ENCODE measurements at places on chromosomes 5 and 9.
A peak's percentile ranks its signal among the peaks of the same experiment; 100 is the strongest.

DNA sequence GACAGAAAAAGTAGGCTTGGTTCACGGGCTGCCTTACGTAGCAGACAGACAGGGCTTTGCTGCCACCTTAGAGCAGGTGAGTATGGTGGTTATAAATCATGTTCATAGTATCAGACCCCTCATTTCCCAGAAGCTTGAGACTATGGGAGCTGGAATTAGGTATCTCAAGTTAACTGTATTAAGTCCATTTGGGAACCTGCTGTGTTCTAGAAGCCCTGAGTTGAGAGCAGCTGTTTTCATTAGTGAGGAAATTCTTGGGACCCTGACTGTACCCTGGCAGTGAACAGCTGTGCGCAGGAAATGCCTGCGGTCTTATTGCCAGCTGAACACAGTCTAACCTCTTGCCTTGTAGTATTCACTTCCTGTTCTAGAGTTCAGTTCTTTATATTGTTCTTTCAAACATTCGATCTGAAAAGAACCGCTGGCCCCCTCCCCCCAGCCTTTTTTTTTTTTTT, 29.8 kb downstream of the UGCG start:
- DNase-seq, result peak; percentile 96

DNA sequence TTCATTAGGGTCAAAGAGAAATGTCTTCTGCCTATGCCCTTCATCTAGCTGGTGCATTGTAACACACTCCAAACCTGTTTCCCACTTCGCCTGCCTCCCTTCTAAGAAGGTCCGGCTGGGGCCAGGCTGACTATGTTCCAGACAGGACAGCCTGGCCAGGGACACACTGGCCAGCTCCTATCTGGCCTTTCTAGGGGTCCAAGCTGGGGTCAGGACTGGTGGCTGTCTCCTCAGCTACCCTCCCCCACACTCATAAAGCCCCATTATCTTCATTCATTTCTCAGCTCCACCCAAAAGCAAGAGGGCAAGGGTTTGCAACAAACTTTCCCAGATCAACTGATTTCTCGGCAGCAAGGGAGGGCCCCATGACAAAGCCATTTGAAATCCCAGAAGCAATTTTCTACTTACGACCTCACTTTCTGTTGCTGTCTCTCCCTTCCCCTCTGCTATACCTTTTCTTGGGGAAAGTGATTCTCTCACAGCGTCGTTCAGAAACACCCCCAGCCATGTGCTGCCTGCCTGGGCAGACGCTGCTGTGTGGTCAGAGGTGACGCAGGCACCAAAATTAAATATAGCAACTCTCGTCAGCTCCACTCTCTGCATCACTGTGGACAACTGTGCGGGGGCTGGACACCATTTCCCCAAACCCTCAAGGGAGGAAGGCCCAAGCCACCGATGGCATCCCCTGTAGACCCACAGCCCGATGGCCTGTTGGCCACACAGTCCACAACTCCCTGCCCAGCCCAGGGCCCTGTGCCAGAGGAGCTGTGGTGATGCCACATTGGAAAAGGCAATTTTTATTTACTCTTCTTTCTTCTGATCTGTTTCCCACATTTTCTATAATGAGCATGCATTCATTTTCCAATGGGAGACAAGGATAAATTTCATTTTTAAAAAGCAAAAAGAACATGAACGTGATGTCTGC, 6.1 kb downstream of the IL13 start:
- no peak for DNase-seq

GRCh38 chr5:180367300-180367699, 14.2 kb upstream of the GFPT2 start:
- no peak for DNase-seq

DNA sequence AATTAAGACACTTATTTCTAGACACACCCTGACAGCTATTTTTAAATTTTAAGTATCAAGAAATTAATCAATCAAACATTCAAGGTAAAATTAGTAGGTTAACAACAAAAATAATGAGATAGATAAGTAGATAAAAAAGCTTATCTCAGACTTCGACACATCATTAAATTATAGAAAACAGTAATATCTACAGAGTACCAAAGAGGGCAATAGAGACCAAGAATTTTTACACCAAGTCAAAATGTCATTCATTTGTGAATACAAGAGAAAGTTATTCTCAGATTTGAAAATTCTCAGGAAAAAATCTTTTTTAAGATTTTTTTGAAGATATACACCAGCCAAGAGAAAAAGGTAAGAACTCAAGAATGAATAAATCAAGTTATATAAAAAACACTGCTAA, 445.6 kb downstream of the ACTL7B start:
- DNase-seq, result no peak

DNA sequence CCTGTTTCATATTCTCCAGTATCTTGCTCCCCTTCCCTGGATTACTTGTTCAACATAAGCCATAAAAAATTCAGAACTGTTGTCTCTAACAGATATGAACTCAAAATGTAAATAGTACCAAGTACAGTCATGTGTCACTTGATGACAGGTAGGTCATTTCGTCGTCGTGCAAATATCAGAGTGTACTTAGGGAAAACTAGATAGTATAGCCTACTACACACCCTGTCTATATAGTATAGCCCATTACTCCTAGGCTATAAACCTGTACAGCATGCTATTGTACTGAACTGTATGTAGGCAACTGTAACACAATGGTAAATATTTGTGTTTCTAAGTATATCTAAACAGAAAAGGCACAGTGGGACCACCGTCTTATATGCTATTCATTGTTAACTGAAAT, 39.1 kb downstream of the SMIM15 start:
- DNase-seq, result no peak

DNA sequence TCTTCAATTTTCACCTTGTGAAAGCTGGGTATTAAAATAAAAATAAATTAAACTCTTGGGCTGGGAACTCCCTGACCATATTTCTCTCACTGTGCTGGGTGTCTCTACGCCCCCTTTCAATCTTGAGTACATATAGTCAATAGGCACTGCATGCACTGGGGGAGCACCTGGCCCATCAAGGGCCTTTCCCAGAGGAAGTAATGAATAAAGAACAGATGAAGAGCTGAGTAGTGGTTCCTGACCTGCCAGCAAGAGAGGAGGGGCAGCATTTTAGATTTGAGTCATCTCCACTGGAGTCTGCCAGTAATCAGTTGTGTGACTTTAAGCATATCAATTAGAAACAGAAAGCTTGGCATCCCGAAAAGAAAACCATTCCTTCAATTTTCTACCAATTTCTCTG, 6.2 kb downstream of the MAPKAP1 start:
- peak; percentile 33 for DNase-seq

- no peak for DNase-seq
These were observed 5.7 kb downstream of the IL3 start for GRCh38 chr5:132065951-132066701.

DNA sequence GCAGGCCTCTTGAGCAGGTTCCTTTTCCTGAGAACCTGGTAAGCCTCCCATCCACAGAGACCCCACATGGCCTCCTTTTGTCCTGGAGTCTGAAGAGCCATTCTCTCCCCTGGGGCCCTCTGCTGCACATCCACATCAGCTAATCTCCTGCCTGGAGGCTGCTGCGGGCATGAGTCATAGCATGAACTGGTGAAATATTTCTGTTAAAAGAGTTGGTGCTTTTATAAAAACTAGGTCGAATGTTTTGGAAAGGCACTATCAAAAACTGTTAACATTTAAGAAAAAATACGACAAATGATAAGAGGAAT, 399.4 kb downstream of the CTNND2 start:
- no peak for DNase-seq

- DNase-seq, result no peak
These were observed 615.1 kb downstream of the TLE1 start for GRCh38 chr9:81074221-81074620.

DNA sequence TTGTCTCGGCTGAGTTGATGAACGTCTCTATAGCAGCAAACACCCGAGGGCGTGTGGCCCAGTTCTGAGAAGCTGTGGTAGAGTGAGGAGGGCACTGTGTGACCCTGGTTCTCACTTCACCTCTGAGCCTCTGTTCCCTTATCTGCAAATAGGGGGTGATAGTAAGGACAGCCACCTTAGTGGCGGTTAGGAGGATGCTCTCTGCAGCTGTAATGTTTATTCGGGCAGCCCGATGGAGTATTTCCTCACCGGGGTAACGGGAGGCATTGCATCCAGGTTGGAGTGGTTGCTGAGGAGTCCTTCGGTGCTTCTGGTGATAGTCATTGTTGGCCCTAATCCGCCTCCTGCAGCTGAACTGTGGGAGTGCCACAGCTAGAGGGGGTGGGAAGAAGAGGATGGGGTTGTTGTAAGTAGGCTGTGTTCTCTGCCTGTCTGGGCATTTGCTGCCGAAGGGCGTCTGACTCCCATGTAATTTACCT, 13.9 kb downstream of the PRRC2B start:
- DNase-seq, result peak; percentile 68

DNA sequence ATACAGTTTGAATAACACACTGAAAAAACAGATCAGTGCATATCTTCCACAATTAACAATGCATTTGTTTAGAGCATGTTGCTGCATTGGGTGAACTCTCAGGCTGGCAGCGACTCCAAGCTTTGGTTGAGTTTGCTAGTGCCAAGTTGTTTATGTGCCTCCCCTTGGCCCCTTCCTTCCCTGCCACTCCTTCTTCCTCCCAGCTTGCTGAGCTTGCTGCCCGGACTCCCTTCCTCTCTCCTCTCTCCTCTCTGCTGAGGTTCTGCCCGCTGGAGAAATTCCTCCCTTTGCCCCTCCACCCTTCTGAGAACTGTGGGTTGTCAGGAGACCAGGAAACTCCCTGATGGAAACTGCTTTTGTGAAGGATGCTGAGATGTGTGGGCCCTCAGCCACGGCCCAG, 247.3 kb downstream of the PDZD2 start:
- DNase-seq, result peak; percentile 3

- DNase-seq, result peak; percentile 47
These were observed 73.4 kb downstream of the FBXO38 start for GRCh38 chr5:148457183-148457620.

GRCh38 chr9:128494108-128494745, 10.3 kb upstream of the GLE1 start:
- DNase-seq, result peak; percentile 96

DNA sequence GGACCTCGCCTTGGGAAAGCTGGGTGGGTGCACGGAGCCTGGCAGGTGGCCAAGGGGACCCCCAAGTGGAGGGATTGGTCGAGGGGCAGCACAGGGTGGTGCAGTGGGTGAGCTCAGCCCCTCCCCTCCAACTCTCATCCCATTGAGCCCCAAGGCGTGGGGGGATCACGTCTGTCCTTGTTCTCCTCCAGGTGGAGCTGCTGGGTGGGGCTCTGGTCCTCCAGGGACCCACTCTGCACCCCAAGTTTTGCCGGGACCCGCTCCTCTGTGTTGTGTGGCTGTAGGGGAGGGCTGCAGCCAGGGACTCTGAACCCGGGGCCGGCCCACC, 3.6 kb upstream of the FUT7 start:
- DNase-seq, result no peak

GRCh38 chr9:74977287-74977686, 24.6 kb upstream of the C9orf40 start:
- DNase-seq, result no peak

- DNase-seq, result no peak
These were observed 455.3 kb downstream of the DMRT2 start for GRCh38 chr9:1505489-1505888.

DNA sequence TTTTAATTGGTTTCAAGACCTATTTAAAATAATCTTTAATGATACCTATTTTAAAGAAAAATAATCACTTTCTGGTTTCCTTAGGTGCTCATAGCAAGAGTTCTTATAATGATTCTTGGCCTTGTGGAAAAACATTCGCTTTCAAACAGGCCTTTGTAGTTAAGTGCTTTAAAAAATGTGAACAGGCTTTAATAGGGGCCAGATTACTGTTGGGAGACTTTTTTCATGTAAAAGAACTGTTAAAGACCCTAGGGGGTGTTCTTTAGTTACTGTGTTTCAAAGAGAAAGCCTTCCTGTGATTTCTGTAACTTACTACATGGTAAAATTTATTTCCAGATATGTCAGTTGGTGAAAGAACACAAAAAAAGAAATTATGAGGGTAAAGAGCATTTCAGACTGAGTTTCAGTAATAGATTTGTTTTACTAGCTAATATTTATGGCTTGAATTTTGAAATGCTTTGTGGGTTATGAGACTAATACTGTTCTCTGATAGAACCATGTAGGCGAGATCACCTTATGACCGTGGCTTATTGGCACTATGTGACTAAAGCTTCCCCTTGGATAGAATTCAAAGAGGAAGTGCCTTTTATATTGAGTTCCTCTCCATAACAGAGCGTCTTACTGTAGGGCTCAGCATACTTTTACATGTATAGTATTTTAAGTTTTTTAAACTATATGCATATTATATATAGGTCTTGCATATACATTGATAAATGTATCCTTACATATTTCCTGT, 70.7 kb downstream of the CSNK1G3 start:
- peak; percentile 76 for DNase-seq
